ENCODE measurements at places on chromosomes 2 and 18.

GRCh38 chr18:36127836-36128529 is 1.2 kb downstream of the SLC39A6 start:
- DNase-seq = no peak

GRCh38 chr2:212994976-212995375 is 156.4 kb downstream of the IKZF2 start:
- no peak for DNase-seq

DNA sequence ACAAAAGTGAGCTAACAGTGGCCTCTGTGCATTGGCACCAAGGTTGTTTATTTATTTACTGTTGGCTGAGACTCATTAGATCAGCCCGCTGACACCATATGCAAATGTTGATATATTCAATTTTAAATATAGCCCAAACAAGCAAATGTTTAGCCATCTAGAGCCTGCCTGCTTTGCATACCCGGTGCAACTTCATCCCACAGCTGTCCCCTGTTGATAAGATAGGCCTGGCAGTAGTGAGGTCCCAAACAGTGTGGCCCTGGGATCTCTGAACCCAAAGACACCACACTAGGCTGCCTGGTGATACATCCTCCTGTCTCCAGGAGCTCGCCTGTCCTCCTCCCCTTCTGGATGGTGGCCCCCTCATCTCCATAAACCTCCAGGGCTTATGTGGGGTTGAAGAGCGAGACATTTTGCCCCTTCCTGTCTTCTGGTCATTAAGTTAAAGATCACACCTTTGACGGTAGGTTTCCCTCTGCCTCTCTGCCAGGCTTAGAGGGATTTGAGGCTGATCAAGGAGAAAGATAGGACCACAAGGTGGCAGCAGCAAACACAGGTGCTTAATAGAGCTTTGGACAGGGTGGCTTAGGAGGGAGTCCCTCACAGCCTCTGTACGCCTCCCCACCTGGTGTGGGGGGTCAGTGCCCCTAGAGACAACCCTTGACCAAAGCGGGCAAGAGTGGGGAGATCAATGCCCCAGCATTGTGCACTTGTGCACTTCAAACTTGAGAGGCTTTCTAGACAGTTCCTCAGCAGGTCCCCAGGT is 23.7 kb upstream of the MYO5B start:
- no peak for DNase-seq

- DNase-seq = no peak
Observed at GRCh38 chr2:158546412-158547144, 89.8 kb downstream of the PKP4 start.

GRCh38 chr2:56583796-56584315 is 400.1 kb downstream of the CCDC85A start:
- no peak for DNase-seq

- no peak for DNase-seq
Observed at GRCh38 chr18:45539491-45539891, 75.8 kb upstream of the SLC14A2 start.

DNA sequence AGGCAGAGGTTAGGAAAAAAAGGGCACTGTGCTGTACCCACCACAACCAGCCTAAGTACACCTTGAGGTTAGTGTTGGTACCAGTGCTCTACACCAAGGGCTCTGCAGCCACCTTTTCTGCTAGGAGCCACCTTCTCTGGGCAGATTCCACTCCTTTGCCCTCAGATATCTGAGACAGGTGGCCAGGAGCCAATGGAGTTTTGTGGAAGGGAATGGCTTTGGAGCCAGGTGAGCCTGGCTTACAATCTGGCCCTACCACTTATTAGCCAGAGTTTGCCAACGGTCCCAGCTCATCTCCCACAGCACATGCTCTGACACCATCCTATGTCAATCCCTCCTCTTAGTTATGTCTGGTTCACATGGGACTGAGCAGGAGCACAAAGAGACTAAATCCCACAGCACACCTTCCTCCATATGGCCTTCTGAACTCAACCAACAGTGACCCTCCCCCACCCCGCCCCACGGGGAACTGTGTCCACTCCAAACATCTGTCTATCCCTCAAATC is 77.5 kb downstream of the CLHC1 start:
- DNase-seq = no peak

DNA sequence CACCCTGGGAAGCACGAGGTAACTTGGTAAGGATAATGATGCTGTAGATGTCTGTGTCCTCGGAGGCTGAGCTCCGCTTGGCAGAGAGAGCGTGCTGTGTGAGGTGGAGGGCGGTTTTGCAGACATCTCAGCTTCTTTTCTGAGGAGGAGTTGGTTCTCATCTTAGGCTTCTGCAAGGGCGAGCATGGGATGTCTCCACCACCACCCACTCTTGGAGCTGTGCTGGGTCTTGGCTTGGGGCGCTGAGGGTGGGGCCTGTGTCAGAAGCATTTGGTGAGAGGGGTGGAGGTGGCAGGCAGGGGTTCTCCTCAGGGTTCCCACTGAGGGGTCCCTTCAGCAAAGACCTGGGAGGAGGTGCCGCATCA is 9.2 kb downstream of the OXER1 start:
- DNase-seq = no peak

DNA sequence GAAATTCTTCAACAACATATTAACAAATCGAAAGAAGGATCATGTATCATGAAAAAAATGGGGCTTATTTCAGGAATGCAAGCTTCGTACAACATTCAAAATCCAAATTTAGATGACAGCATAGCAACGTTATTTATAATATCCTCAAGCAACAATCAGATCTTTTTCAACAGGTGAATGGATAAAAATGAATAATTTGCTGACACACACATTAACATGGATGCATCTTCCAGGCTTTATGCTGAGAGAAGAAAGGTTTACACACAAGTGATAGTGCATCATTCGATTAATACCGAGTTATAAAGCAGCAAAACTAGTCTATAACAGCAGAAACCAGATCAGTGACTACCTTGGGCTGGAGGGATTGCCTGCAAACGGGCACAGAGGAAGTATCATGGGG is 209.5 kb upstream of the TPO start:
- no peak for DNase-seq

GRCh38 chr2:220847589-220847988 is 724.5 kb downstream of the EPHA4 start:
- no peak for DNase-seq

- no peak for DNase-seq
Observed at GRCh38 chr2:113770929-113771328, 14.5 kb upstream of the SLC35F5 start.

DNA sequence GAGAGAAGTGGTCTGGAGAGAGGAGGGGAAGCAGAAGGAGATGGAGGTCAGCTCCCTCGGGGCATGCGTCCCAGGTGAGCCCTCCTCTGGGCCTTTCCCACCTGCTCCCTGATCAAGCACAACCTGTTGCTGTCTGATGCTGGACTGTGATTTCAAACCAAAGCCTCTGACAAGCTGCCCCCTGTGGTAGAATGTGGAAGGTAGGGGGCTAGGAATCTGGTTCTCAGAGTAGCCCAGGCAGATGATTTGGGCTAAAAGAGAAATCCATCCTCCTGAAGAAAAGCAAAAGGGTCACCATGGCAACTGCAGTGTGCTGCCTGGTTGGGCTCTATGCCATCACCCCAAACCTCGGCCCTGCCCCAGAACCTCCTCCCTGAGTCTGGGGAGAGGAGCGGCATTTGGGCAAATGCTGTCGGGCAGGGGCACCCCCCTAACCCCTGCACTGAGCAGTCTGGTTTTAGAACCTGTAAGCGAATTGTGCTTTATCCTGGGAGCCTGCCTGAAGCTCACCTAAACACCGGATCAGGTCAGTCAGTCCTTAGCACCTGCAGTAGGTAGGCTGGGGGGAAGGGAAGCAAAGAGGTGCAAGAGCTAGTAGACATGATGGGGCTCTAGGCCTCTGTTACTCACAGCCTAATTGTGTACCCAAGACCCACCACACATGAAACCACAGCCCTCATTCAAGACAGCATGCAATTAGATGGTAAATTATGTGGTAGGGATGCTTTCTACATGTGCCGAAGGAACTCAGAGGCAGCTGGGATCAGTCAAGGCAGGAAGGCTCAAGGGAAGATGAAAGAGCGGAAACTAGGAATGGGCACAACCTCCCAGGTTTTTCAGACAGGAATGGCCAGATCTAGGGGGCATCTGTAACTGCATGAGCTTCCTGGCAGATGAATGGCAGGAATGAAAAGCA is 83.5 kb downstream of the DNMT3A start:
- DNase-seq = no peak

DNA sequence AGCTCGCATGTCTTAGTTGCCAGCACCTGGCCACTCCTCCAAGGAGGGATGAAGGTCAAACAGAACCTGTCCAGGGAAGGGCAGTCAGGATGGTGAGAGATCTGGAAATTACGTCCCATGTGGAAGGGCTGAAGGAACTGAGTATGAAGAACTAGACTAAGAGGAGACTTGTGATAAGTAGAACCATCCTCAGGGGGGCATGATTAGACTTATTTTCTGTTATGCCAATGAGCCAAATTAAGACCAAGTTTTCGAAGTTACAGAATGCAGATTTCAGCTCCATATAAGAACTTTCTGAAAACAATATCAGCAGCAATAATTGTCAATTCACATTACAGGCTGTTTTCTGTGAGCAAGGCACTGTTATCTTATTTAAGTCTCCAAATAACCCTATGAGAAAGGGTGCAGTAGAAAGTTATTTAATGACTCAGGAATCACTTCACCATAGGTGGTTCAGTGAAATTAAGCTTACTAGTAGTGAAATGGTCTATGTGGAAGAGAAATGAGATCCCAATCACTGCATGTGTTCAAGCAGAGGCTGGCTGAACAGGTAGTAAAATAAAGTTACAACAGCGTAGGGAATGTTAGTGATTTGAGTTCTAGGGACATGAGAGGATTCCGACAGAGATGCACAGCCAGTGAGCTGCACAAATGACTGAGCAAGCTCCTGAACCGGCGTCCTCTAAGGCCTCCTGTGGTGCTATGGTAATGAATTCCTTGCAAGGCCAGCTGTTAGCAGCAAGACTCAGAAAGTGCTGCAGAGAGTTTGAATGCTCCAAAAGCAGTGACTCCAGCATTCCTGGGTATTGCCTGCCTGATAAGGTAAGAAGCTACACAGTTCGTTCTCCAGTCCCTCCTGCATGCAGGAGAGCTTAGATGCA is 4.5 kb upstream of the DYM start:
- DNase-seq = no peak

DNA sequence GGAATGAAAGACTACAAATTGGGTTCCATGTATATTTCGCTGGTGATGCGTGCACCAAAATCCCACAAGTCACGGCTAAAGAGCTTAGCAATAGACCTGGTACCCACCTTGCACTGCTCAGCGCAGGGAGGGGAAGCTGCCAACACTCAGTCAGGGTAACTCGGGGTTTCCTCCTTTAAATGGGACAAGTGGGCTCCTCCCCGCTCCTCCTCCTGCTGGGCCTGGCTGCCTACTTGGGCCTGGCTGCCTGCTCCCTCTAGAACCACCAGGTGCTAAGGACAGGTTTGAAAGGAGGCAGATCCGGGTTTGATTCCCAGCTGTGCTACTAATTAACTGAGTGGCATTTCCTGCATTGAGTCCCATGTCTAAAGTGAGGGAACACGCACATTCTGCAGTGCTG is 23.4 kb downstream of the MYO7B start:
- DNase-seq = no peak

DNA sequence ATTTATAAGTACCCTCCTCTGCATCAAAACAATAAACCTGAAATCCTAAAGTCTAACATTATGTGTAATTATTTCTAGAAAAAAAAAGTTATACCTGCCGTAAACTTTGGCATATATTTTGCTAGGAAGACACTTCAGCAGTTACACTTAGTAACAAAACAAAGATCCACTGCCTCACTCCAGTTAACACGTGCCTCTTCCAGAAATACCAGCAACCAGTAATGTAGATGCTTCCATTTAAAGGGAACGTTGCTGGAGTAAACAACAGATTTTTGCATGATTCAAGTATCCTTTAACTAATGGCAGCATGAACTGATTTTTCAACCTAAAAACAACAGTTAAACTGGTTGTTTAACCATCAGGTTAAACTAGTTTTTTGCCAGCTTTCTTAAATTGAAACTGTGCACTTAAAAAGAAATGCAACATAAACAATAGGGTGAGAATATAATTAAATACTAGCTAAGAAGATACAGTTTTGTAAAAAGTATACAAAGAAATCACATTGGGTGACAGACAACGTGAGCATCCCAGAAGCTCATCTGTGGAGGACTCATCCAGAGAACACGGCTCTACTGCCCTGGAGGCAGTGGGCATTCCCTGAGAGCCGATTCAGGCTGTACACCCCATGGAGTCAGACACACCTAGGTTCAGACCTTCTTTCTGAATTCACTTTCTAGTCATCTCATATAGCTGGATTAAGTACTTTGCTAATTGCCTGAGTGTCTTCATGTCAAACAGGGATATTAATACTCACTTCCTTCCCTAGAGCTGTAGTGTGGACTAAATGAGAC is 22.3 kb downstream of the MGAT4A start:
- no peak for DNase-seq

- no peak for DNase-seq
Observed at GRCh38 chr2:36659872-36660312, 36.6 kb upstream of the VIT start.

GRCh38 chr2:26355038-26355995 is 8.7 kb upstream of the ADGRF3 start:
- no peak for DNase-seq

DNA sequence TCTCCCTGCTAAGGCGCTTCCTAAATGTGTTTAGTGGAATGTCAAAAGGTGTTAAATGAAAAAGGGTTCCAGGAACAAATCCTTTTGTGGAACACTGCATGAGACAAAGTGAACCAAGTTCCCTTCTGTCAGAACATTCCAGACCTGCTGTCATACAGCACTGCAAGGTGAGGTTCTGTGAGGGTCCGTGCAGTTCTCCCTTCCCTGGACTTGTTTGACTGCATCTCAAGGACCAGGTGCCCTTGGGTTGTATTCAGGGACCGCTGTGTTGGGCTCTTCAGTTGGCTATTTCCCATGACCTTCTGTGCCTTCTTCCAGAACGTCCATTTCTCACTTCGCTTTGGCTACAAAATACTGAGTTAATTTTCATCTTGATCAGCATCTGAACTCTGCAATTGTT is 328.2 kb downstream of the PTPRM start:
- DNase-seq = no peak
